ENCODE measurements at places on chromosomes 4 and X.

DNA sequence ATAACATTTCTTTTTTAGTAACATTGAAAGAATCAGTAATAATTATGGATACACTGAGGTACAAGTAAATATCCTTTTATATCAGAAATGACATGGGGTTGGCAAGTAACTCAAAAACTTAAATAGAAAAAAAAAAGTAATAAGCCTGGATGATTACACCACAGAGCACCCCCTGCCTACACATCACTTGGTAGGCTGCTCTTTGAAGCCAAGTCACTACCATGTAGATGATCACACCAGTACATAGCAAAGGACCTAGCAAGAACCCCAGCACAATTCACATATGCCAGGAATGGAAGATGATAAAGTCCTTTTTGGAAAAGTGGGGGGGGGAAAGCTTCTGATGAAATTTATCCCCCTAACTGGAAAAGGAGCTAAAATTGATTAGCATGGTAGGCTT is 56.9 kb downstream of the METTL14 start:
- DNase-seq = no peak

DNA sequence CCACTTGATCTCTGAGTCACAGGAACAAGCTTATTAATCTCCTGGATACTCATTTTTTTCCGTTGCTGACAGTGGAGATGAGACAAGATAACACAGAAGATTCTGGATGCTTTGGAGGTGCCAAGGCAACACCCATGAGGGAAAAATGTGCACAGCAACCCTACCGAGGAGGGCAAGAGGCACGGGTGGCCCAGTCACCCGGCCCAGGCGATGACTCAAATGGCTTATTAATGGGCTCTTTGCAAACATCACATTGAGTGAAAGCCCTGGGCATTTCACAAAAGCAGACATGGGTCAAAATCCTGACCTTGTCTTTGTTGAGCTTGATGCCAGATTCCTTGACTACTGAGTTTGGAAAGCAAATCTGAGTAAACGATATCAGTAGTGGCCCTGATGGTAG is 315.1 kb downstream of the STK32B start:
- peak; percentile 67 for DNase-seq

DNA sequence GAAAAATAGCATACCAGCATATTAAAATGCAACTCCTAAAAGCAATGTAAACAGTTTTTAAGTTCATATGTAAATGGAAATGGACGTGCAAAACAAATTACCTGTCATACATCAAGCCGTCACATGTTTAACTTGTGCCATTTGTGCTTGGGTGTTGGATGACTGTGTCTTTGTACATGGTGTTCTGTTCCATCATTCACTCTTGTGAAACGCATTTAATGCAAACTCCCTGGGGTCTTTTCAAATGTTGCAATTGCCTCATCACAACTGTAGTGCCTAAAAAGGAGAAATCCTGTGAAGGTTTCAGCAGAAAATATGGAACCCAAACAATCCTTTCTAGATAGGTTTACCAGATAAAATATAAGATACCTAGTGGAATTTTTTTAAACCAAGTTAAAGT is 52.4 kb downstream of the PHOX2B start:
- DNase-seq = no peak

GRCh38 chrX:54866609-54867008 is 54.0 kb upstream of the TRO start:
- DNase-seq = no peak

- no peak for DNase-seq
Measured at GRCh38 chr4:169024762-169025161, 14.7 kb upstream of the CBR4 start.

GRCh38 chr4:666822-667544 is 7.1 kb downstream of the ATP5ME start:
- DNase-seq = no peak

DNA sequence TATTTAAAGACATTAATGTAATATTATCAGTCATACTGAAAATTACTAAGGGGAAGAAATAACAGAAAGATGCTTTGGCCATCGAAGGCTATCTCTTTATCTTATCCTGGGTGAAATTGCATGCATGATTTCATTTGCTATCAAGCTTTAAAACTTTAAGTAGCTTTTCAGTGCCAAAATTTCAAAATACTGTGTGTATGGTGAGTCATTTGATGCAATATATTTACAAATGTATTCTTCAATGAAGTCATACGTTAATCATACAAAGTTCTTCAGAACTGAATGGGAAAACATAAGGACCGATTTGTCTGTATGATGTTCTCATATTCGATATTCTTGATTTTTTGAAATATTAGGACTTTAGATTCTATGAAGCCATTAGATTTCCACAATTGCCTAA is 1295.8 kb upstream of the AGA start:
- no peak for DNase-seq

GRCh38 chr4:13541720-13542576 is 2.4 kb downstream of the NKX3-2 start:
- DNase-seq = peak; percentile 83

Measured in vagina (tissue), 2 donors.